Fibroblast of upper back skin (primary cell): ENCODE measurements at places on chromosomes 7 and 10.
A peak's percentile ranks its signal among the peaks of the same experiment; 100 is the strongest.

GRCh38 chr7:50317221-50317678 is 12.7 kb downstream of the IKZF1 start:
- no peak for DNase-seq

DNA sequence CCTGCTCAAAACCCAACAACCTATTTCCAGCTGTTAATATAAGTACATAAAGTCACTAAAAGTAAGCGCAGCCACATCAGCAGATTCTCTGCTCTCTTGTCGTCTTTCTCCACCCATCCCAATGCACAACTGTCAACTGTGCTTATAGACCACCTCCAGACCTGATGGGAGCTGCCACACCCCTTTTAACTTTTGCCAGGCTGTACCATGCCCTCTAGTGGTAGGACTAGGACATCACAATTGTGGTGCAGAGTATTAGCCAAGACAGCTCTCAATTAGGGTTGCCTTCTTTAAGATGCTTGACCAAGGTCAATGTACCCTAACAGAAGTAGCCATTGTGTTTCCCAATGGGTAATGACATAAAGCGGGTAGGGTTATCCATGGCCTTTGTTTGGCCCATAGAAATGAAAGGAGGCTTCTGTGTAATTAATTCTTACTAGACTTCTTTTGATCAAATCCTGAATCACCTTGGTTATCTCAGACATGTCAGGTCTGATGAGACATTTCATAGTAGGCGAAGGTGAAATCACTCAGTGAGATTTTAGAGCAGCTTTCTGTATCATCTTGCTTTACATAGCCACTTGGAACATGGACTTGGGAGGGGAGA is 68.1 kb downstream of the SCRN1 start:
- DNase-seq = peak; percentile 58

DNA sequence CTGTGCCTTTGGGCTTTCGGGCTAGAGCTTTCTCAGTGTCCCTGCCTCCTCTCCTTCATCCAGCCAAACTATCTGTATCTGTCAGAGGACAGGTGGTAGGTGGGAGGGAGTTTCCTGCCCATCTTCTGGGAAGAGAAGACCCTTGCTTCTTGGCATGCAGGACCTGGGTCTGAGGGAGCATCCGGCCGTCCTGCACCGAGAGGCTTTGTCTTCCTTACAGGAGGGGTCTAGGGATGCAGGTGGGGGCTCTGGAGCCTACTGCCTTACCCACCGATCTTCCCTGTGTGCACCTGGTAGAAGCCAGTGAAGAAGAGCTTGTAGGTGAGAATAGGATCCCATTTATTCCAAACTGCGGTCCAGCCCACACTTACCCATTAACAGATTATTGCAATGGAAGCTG is 5.8 kb upstream of the KLF6 start:
- no peak for DNase-seq

GRCh38 chr10:10056961-10057360 is 960.7 kb upstream of the CELF2 start:
- peak; percentile 64 for DNase-seq

GRCh38 chr10:95588025-95588424 is 26.9 kb upstream of the SORBS1 start:
- DNase-seq = no peak

GRCh38 chr7:24932815-24933214 is 47.2 kb downstream of the OSBPL3 start:
- DNase-seq = no peak

GRCh38 chr7:112744818-112745217 is 45.4 kb downstream of the TMEM168 start:
- DNase-seq = peak; percentile 5

GRCh38 chr7:137485818-137486217 is 142.3 kb upstream of the PTN start:
- no peak for DNase-seq

- DNase-seq = no peak
These were observed 127.7 kb downstream of the DIP2C start for GRCh38 chr10:561721-562120.

- peak; percentile 71 for DNase-seq
These were observed 435.2 kb upstream of the LRGUK start for GRCh38 chr7:133691727-133692610.

DNA sequence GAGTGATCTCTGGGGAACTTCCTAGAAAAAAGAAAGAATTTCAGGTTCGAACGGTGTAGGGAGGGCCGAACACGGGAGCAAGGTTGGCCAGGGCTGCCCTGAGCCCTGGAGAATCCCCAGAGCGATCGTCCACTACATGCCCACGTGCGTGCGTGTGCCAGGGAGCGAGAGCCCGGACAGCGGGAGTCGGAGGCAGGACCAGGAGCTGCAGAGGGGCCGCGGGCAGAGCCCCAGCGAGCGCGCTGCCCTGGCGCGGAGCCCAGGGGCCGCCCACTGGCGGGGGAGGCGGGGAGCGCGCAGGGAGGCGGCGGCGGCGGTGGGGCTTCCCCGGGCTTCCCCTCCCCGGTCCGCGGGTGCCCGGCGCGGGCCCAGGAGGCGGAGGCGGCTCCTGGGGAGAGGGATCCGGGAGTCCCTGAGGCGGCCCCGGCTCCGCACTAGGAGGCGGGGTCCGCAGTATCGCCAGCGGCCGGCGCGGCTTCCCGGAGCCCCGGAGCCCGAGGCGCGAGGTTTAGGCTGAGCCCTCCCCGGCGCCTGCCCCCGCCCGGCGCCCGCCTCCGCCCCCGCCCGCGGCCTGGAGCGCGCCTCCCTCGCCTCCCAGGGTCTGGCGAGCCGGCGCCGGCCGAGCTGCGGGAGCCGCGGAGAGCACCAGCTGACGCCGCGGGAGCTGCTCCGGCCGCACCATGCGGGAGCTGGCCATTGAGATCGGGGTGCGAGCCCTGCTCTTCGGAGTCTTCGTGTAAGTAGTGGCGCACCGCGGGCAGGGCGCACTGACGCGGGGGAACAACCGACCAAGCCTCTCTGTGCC is at the start of gene PLPP4:
Gene PLPP4 (plus strand): TSS at position 602 of the 805 bp plus-strand sequence. CDS start 79 bp downstream, at position 681.
- DNase-seq = peak; percentile 56

DNA sequence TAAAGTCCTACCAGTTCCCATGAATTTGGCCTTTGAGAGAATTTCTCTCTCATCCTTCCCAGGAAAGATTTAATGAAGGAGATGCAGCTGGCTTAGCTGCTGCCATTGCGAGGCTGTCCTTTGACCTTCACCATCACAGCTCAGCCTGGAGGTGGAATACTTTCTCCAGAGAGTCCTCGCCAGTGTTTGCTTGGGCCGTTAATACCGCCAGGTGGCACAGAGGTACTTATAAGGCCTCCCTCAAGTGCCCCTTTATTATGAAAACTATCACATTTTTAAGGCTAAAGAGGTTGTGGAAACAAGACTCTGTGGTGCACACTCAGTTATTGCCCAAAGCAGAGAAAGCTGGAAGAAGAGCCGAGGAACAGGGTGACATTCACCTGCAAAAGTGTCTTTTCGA is 330.6 kb downstream of the CCSER2 start:
- DNase-seq = no peak

GRCh38 chr10:7263616-7264015 is 147.2 kb downstream of the SFMBT2 start:
- no peak for DNase-seq

DNA sequence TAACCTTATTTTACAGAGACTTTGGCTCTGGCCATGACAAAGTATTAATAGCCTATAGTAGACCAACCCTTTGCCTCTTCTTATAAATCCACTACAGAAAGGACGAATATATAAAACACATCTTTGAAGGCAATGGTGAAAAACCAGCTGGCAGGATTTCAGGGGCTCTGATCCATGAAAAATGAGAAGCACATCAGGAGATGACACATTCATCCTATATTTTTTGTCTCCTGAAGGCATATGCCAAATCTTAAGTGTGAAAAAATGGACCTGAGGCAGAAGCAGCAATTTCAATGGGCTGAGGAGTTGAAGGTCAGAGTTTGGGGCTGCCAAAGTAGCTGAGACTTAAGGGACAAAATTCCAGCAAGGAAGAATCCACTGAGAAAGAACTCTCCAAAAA is 14.4 kb downstream of the RNF216 start:
- peak; percentile 60 for DNase-seq

DNA sequence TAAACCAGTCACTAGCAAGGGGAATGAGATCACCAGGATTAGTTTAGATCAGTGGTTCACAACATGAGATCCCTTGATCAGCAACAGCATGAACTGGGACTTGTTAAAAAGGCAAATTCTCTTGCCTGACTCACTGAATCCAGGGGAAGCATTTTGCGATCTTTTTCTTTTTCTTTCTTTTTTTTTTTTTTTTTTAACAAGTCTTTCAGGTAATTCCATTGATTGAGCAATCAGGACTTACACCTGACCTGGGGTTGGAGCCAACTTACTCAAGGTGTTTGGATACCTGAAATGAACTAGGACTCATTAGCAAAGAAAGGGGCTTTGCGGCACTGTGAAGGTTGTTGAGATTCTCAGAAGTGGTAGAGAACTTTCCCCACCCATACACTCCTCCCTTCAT is 47.1 kb upstream of the PRR15 start:
- DNase-seq = no peak

GRCh38 chr7:1040790-1041189 is 3.6 kb upstream of the GPR146 start:
- peak; percentile 74 for DNase-seq

DNA sequence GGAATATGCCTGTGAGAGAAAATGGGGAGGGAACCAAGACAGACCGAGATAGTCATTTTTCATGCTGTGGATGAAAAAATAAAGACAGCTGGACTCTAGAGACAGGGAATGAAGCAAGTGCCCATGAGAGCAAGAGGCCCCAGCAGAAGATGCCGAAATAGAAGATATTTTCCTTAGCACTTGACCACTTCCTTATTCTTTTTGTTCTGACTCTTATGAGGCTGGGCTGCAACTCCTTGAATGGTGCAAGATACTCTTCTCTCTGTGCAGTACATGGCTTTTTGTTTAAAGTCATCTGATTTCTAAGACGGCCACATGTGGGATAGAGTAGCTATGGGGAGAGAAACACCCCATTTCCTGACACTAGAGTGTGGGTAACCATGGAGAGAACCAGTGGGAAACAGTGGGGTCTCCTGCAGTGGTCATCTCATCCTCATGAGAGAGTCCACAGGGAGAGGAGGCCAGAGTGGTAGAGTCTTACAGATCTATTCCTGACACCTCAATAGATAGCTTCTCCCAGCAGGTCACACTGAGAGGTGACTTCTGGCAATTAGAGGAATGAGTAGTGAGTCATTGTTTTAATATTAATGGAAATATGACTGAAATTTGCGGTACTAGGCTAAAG is 18.0 kb upstream of the VCL start:
- no peak for DNase-seq
